CD4-positive, alpha-beta T cell treated with Interleukin-6 for 4 hours (primary cell): ENCODE measurements at places on chromosomes 5 and 9.

DNA sequence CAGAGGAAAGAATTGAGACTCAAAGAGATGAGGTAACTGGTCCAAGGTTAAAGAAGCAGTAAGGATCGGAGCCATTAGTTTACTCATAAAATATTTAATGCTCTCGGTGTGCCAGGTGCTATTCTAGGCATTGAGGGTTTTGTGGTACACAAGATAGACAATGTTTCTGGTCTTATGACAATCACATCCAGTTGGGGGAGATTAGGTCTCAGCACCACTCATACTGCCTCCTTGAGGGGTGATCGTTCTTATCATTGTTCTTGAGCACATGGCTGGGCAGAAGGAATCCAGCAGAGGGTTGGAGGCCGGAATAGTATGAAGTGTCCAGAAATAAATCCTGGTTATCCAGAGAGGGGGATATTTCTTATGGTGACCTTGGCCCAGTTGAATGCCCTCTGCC lies 40.7 kb upstream of the LCP2 start:
- DNase-seq: no peak

DNA sequence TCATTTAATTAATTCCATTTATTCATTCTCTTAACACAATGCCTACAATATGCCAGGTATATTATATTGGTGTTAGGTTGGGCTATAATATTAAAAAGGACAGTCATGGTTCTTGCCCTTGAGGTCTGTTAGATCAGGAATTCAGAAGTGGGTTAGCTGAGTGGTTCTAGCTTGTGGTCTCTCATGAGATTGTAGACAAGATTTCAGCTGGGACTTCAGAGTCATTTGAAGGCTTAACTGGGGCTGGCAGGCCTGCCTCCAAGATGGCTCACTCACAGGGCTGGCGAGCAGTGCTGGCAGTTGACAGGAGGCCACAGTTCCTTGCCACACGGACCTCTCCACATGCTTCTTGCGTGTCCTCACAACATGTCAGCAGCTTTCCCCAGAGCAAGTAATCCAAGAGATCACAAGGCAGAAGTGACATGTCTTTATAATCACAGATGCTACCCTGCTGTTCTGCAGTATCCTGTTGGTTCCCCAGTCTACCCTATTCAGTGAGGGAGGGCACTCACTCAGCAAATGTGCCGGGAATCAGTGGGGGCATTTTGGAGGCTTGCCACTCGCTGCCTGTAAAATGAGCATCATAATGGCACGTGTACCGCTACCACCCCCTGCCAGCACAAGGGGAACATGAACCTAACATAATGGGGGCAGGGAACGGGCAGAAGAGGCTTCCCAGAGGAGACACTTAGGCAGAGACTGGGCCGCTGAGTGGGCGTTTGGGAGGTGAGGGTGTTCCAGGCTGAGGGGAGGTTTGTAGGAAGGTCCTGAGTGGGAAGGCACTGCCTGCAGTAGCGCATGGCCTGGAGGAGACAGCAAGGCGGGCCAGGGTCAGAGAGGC lies 70.0 kb downstream of the EXOSC2 start:
- DNase-seq: no peak

DNA sequence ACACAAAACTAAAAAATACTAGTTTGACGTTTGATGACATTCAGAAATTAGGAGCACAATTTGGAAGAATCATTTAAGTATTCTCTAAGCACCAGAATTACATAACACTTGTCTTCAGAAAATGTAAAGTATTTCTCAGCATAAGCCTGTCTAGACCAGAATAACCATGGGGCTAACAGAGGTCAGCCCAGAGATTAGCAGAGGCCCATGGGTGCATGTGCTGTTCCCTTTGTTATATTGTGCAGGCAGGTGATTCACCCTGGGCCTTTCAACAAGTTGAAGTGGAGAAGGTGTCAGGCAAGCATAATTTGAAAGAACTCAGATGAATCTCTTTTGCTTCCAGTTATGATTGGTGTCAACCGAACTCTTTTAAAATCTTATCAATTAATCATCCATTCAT lies 227.9 kb downstream of the LURAP1L start:
- no peak for DNase-seq

DNA sequence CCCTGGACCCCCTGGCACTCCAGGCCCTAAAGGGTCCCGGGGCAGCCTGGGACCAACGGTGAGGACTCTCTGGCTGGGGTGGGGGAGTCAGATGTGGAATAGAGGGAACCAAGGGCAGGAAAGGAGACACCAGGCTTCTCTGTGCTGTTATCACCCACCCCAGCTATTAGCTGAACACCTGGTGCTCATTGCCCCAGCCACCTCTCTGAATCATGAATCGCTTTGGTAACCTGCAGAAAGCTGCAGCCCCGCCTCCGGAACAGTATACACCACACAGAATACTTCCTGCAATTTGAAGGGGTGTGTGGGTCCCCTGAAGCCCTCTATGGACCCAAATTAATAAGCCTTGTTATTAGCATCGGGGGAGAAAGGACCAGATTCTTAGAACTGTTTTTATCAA lies 40.4 kb upstream of the ORM1 start:
- DNase-seq: no peak

GRCh38 chr5:33340195-33340594 lies 100.6 kb upstream of the TARS1 start:
- DNase-seq: no peak
